ENCODE measurements at places on chromosomes 12 and 14. TPM values are rescaled to one million over a fixed set of nuclear protein-coding genes. Genes with fewer than 3 reads are reported as not detected.

CCDC177 gene
- not detected for polyA plus RNA-seq

PPP4R4 gene
- polyA plus RNA-seq: 2.5 TPM

DNA sequence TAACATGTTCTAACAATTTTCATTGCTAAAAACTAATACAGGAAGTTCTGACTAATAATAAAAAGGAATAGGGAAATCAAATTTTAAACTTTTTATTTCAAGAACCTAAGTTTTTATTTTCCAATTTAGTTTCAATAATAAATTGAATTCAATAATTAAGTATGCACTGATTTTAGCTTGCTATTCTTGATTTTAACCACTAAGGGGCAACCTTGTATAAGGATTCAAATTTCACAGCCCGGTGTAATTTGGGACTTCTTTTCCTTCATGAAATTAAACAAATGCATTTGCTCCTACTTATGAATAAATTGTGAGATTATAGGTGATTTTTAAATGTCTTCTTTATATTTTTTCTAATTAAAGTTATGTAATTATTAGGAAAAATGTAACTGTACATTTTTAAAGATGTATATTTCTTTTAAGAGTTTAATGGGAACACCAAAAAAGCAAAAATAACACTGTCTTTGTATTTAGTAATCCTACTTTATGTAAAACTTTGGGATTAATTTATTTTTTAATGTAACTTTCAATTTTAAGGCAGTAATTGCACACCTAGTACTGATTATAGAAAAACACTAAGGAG is 241.4 kb upstream of the PDZRN4 start:
- DNase-seq: peak; percentile 17
- H3K27ac ChIP-seq: no peak overlapping the region
- no peaks in the 10 kb centered on the region for H3K36me3 ChIP-seq

IL22 gene
- not detected for polyA plus RNA-seq

GRCh38 chr12:107393043-107393717 is 292.4 kb upstream of the PWP1 start:
- no peaks in the 10 kb centered on the region for H3K4me1 ChIP-seq
- no peak overlapping the region for H3K27ac ChIP-seq
- H3K36me3 ChIP-seq: no peaks in the 10 kb centered on the region
- H3K4me3 ChIP-seq: no peak overlapping the region
- no peaks in the 10 kb centered on the region for H3K27me3 ChIP-seq

Measured in SK-N-SH (cell line).